Cortex of kidney (tissue), 1 donor: ENCODE measurements at places on chromosomes 3 and 15.

- DNase-seq: no peak
Measured at GRCh38 chr3:112900113-112900512, 53.4 kb upstream of the CD200R1L start.

DNA sequence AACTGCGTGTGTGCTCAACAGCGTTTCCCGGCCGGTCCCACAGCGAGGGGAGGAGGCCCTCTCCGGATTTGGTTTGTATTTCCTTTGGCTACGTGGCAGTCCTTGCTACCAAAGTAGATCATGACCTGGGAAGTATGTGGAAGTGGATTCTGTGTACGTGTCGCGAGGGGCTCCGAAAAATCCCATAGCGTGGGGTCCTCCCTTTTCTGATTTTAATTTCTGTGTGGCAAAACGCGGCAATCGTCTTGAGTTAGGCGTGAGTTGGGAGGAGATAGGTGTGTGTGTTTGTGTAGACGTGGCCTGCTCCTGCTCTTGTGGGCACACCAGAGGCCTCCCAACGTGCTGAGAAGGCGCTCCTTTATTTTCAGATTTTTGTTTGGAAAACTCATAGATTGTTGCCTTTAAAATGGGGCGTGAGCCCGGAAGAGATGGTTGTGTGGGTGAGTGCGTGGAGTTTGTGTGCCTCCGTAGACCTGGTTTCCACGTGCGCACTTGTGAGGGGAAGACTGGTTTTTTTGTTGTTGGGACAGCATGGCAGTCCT lies 1.2 kb downstream of the TRIM71 start:
- no peak for DNase-seq

DNA sequence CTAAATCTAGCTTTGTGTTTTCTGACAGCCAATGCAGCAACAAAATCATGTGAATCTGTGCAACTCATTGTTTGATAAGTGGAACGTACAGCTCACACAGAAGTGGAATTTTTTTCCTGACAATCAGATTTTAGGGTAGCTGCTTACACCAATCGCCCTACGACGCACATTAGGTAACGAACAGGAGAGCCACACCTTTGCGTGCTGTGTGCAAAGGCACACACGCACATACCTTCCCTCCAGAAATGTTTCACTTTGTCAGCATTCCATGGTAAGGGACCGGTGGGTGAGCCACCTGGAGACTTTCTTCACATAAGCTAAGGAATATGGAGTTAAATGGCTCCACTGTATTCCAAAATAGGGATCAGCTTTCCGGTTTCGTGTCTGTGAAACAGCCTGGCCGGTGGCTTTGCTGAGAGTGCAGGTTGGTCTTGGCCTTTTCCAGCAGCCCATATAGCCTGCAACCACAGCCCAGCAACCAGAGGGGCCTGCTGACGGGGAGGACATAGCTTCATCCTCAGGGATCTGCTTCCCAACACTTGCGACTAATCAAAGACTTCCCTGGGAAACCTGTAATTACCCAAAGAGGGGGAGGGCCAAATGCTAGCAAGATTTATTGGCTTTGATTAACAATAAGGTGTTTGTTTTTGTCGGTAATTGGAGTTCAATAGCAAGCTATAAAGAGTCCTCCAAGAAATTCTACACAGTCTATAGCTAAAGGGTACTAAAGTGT lies 145.3 kb downstream of the ADAMTS17 start:
- DNase-seq: no peak

DNA sequence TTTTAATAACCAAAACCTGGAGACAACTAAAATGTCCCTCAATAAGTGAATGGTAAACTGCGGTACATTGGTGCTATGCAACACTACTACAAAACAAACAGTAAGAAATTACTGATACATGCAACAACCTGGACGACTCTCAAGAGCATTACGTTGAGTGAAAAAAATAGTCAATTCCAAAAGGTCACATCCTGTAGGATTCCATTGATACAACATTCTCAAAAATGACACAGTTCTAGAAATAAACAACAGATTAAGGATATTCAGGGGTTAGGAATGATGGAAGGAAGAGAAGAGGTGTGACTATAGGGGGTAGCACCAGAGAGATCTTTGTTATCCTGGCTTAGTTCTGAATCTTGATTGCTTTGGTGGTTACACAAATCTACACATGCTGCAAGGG lies 72.2 kb downstream of the ZNF148 start:
- DNase-seq: no peak

GRCh38 chr3:124814620-124815421 lies 72.3 kb downstream of the ITGB5 start:
- no peak for DNase-seq

DNA sequence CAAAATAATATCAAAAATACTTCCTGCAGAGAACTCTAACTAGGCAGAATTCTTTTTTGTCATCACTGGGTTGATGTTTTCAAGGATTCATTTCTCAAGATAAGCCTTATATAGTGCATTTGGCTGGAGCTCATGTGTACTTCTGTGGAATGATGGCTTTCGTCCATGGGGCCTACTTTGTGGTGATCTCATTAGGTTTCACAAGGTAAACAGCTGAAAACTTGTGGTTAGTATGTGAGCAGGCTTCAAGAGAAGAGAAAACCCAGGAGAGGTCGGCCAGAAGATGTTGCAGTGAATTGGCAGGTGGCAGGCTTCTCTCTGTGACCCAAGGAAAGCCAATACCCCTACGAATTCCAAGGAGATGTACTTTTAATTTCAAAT lies 121.4 kb upstream of the PHLDB2 start:
- no peak for DNase-seq

DNA sequence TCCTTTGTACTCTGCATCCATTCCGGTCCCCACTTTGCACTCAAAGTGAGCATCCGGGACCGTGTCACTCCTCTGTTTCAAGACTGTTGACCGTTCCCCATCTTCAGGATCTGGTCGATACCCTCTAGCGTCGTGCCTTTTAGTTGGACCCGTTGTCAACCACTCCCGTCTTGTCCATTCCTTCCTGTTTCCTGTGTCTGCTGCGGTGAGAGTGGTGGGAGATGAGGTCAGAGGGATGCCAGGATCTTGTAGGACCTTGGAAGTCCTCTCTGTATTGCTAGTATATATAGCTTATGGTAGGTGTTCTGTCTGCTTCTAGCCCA lies 624 bp downstream of the BRK1 start:
- no peak for DNase-seq

DNA sequence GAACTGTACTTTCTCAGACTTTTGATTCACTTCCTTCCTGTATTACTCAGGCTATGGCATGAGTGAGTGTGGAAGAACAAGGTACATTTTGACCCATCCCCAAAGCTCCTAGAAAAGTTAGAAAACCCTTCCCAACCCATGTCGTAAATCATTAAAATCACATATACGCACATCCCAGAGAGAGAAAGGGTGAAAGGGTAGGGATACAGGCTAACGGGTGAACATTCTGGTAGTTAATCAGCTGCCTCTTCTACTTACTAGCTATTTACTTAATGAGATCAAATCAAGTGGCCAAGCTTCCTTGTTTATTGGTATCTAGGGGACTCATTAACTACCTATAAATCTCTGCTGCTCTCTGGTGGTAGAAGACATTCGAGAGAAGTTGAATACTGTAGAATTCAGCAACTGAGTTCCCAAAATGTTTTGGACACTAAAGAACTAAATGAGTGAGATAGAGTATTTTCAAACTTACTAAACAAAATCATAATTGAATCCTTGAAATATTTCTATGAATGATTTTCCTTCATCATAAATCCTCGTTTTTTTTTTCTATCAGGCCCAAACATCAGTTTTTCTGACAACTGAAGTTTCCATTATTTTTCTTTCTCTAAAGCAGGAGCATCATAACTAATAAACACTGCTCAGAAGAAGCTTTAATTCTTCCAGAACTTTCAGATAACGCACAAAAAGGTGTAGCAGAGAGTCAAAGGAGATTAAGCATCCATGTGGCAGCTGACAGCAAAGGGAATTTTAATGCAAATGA lies 124.2 kb downstream of the IMPG2 start:
- no peak for DNase-seq

- DNase-seq: no peak
Measured at GRCh38 chr3:160105907-160106584, 117.4 kb downstream of the IL12A start.

GRCh38 chr15:97995881-97996603 lies 35.5 kb downstream of the ARRDC4 start:
- no peak for DNase-seq

DNA sequence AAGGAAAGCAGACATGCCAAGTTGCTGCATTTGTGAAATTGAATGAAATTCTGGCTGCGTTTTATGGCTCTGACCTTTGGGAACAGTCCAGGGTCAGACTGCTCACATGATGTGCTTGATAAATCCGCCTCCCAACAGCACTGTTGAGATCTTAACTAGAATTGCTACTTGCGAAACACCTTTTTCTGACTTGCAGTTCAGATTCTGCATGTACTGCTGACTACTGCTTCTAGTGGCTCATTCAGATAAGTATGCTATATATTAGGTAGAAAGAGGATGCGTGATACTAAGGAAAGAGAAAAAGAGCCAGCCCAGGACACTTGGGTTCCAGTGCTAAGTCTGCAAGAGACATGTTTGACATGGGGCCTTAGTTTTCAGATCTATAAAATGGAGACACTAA lies 129.4 kb downstream of the LPP start:
- no peak for DNase-seq

- DNase-seq: no peak
Measured at GRCh38 chr15:93110502-93111040, 21.6 kb upstream of the RGMA start.

DNA sequence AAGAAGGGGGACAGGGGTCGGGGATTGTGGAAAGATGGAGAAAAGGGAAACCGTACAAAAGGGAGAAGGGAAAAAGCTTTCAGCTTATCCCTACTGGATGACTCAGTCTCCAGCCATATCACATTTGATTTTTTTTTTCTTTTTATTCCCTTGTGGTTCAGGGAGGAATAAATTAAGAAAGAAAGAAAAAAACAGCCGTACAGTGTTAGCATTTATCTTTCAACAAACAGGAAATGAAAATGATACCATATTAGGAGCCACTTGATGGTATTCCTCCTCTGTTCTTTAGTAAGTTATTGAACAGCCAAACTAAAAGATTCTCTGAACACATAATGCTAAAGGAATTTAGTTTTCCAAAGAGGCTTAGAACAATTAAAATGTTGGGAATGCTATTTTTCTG lies 594.4 kb downstream of the FOXP1 start:
- DNase-seq: no peak
